H4 (cell line): ENCODE measurements at places on chromosomes 12 and 14.
A peak's percentile ranks its signal among the peaks of the same experiment; 100 is the strongest.

- DNase-seq = no peak
Observed at GRCh38 chr12:82054566-82054965, 295.4 kb upstream of the PPFIA2 start.

- no peak for DNase-seq
Observed at GRCh38 chr14:72275242-72275641, 343.0 kb downstream of the RGS6 start.

DNA sequence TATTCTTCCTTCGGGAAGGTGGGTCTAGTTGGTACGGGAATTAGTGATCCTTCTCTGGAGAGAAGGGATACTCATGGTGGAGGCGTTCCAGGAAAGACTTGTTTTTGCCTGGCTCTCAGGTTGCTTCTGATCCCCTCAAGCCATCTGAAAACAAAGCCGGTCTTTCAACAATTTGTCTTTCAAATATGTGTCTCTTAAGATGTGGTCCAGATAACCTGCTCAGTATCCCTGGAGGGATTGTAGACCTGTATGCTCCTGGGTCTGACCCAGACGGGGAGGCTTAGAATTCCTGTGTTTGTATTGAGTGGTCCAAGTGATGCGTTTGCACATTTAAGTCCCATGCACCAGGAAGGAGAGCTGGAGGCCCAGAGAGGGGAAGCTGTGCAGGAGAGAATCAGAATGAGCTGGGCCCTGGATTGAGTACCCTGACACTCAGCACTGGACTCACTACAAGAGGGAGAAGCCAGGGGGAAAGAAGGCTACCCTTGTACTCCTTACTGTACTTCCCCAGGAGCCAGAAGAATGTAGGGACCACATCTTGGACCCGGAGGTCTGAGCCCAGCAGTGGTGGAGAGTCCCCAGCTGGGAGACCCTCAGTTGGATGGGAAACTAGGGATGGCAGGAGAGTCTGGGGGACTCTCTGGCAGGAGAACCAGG is 40.4 kb downstream of the ERH start:
- DNase-seq = no peak

GRCh38 chr12:13223179-13223804 is 26.8 kb downstream of the EMP1 start:
- peak; percentile 78 for DNase-seq

- DNase-seq = no peak
Observed at GRCh38 chr14:86712176-86712575, 1182.2 kb downstream of the FLRT2 start.

GRCh38 chr12:22530-23201 is 43.9 kb upstream of the IQSEC3 start:
- no peak for DNase-seq

DNA sequence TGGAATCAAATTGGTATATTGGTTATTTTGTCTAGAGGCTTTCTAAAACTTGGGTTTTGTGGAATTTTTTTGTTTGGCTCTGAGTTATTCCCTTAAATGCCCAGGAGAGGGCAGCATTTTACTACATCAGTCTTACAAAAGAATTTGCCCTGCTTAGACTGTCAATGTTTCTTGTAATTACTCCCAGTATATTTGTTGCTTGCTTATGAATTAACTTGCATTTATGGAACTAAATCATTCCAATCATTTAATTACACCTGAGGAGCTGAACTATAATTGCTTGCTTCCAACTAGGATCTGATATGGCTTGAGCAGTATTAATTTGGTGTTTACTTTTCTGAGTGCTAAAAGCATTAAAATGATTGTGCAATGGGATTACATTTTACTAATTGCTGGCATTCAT is 48.7 kb downstream of the MIPOL1 start:
- DNase-seq = peak; percentile 45

DNA sequence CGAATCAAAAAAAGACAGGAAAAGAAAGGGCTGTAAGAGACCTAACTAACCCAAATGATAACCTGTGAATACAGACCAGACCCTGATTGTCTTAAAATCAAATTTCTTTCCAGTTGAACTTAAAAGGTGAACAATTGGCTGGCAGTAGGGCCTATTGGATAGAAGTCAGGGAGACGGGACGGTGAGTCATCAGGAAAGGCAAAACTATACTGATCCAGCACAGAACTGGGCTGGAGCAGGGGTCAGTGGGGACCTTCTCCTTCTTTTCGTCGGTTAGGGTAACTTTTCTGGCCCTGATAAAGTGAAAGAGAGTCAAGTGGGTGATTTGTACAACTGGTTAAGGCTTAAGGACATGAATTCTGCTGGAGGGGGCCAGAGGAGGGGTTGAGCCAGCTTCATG is 84.9 kb upstream of the OTX2 start:
- no peak for DNase-seq

DNA sequence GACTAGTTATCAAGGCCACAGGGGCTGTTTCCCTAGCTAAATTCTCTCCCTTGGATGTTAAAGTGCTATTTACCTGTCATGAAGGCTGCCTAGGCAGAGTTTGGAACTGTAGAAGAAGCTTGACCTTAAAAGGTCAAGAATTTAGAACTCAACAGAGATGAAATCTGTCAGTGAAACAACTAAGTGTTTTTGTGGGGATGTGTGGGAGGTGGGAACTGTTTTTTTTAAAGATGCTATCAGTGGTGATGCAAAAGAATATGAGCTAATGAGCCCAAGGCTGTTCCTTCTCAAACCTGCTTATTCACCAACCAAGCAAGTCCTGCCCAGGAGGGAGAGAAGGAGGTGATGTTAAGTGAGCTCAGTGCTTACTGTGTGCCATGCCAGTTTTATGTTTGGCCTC is 40.8 kb upstream of the POC1B start:
- DNase-seq = no peak

GRCh38 chr12:38906482-38907200 is 1.2 kb upstream of the CPNE8 start:
- peak; percentile 87 for DNase-seq
